Activated B cell treated with CpG ODN at 0.5 μM for 24 hours (primary cell): ENCODE measurements at places on chromosomes 12 and 14.

- DNase-seq = no peak
These were observed 127.7 kb upstream of the SFSWAP start for GRCh38 chr12:131583090-131583712.

DNA sequence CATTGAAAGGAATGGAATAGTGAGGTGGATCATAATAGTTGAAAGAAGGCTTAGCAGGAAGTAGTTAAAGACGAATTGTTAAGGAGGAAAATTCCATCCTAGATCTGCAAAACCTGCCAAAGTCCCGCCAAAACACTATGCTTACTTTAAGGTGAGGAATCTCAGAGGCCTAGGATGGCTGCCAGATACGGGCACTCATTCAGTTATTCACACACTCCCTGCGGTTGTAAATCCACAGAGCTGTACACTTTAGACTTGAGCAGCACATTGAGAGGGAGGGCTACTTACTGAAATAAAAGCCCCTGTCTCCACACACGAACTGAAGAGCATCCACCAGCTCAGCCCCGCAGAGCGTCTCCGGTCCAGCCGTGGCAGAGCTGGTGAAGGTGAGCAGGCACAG is 5.0 kb downstream of the IGF1 start:
- DNase-seq = no peak

GRCh38 chr14:101322223-101322622 is 239.1 kb upstream of the DIO3 start:
- DNase-seq = no peak

- DNase-seq = no peak
These were observed 807 bp upstream of the ZCCHC8 start for GRCh38 chr12:122501489-122501989.

- no peak for DNase-seq
These were observed 268.7 kb upstream of the TBX3 start for GRCh38 chr12:114952573-114953271.

- DNase-seq = no peak
These were observed 161.7 kb upstream of the PLEKHA5 start for GRCh38 chr12:18967814-18968213.

DNA sequence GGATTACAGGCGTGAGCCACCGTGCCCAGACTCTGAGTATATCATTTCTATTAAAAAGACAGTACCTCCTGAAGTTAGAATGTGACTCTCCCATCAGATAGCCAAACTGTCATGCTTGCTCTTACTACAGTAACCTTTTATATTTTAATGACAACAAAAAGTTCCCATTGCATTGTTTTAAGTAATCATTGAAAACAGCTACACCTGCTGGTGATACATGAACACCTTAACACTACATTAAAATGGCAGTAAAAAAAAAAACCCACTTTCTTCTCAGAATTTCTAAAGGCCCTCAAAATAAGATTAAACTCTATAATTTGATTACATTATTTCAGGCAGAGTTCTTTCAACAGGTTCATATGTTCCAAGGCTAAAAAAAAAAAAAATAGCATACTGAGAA is 76.7 kb downstream of the SH2B3 start:
- DNase-seq = no peak

DNA sequence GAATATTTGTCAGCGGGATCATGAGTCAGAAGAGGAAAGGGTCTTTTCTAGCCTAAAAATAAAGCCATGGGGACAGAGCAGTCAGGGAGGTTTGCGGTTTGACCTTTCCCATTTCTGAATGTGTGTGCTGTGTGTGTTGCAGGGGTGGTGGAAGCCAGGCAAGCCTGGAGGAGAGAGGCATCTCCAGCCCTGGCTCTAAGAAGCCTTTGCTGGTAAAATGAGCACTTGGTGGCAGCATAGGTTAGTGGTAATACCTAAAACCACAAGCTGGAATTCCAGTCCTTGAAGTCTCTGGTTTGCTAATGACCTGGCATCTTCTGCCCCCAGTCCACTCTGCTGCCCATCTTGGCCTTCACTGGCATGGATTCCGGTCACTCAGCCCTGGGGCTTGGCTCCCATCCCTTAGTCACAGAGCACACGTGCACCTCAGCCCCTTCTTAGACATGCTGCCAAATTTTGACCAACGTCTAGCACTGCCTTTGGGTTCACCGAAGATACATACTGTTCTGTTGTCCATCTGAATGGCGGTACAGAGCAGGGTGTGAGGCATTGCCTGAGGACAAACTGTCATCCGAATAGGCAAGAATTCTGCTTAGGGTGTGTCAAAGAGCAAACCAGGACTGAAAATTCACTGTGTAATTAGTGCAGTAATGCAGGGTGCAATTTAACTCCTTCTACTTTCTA is 52.7 kb downstream of the KCNA5 start:
- no peak for DNase-seq

GRCh38 chr12:122021822-122022392 is at the start of gene BCL7A:
Gene BCL7A (plus strand): TSS chr12:122021884. CDS start chr12:122022092, 208 bp downstream.
- peak; percentile 72 for DNase-seq
